ENCODE measurements at places on chromosomes 16 and 17.

DNA sequence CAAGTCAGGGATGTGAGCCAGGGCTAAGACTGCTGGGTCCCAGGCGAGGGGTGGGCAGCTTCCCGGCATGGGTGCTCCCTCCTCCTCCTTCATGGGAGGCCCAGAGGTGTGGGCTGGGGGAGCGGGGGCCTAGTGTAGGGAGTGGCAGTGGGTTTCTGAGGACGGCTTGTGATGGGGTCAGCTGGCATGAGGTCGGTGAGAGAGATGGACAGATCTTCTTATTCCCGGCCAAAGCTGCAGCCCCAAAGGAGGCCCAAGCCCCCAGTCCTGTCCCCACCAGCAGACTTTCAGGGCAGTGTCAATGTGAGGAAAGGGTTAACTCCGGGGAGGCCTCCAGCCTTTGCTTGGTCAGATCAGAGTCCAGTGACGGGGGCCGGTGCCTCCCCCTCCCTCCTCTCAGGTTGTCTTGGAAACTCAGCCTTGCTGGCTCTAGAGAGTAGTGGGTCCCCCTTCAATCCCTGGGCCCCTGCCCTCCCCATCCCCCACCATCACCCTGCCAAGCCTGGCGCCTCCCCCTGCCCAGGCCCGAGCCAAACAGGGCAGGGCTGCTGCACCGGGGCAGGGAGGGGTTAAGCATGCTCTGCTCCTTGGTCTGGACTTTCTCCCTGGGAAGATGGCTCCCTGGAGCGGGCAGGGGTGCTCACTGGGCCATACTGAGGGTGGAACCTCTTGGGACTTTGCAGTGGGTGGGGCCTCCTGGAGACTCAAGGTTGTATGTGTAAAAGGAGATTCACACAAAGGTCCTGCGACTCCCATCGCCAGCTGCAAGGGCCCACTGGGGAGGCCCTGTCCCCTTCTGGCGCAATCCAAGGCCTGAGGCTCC lies 12.4 kb downstream of the NAT9 start:
- no peak for DNase-seq

GRCh38 chr17:61647047-61647446 lies 56.0 kb upstream of the NACA2 start:
- no peak for DNase-seq

GRCh38 chr16:84175350-84176081 lies 11.3 kb downstream of the TAF1C start:
- peak; percentile 70 for DNase-seq

GRCh38 chr16:71853413-71853812 lies 7.6 kb downstream of the ATXN1L start:
- DNase-seq = no peak

GRCh38 chr17:49082231-49082630 lies 50.3 kb upstream of the B4GALNT2 start:
- DNase-seq = no peak

- no peak for DNase-seq
These were observed 4.0 kb upstream of the PHOSPHO1 start for GRCh38 chr17:49234509-49235080.

DNA sequence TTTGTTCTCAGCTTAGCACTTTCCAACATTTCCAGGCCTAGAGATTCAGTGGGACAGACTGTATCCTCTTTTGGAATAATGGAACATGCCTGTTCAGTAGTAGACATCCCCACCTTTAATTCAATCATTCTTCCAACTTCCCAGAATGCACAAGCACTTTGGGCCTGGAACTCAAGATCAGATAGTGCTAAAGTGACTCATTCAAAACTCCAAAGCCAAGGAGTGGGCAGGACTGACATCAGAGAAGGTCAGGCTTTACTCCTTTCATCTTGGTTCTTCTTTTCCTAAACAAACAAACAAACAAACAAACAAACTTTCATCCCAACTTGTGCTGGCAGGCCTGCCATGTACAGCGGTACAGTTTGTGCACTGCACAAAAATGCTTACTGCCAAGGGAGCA lies 172.0 kb downstream of the AXIN2 start:
- DNase-seq = no peak

GRCh38 chr17:72763981-72764380 lies 328.5 kb downstream of the SLC39A11 start:
- no peak for DNase-seq

GRCh38 chr16:23293016-23293415 lies 9.1 kb upstream of the SCNN1B start:
- no peak for DNase-seq

GRCh38 chr17:76530095-76530723 lies 7.3 kb downstream of the CYGB start:
- DNase-seq = no peak

- no peak for DNase-seq
These were observed 7.8 kb downstream of the MLYCD start for GRCh38 chr16:83906683-83907082.

Measured in stimulated activated CD4-positive, alpha-beta T cell treated with anti-CD3 and anti-CD28 coated beads, TNF-alpha, amount 100 ng/mL, for 24 hours (primary cell).